ENCODE measurements at places on chromosomes 3 and 15.

DNA sequence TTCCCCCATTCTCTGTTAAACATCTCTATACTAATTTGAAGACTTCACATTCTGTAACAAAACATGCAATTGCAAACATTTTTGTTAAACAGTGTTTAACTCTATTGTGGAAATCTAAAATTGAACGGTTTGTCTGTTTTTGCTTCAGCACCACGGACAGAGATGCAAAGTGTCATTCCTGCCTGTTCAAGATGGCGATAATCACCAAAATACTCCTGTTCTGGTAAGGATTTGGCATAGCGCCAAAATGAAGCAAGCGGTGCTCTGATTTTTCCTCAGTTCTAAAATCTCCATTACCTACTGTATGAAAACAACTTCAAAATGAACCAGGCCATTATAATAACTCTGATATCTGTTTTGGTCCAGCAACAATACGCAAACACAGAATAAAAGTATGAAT, 129.7 kb upstream of the TUSC7 start:
- DNase-seq, result no peak

GRCh38 chr3:179726075-179726699, 73.3 kb downstream of the USP13 start:
- no peak for DNase-seq

- no peak for DNase-seq
Measured at GRCh38 chr15:68781217-68781616, 39.5 kb downstream of the ANP32A start.

GRCh38 chr3:169394316-169394715, 269.2 kb downstream of the MECOM start:
- DNase-seq, result no peak

- DNase-seq, result no peak
Measured at GRCh38 chr3:67311440-67311839, 313.3 kb downstream of the KBTBD8 start.

DNA sequence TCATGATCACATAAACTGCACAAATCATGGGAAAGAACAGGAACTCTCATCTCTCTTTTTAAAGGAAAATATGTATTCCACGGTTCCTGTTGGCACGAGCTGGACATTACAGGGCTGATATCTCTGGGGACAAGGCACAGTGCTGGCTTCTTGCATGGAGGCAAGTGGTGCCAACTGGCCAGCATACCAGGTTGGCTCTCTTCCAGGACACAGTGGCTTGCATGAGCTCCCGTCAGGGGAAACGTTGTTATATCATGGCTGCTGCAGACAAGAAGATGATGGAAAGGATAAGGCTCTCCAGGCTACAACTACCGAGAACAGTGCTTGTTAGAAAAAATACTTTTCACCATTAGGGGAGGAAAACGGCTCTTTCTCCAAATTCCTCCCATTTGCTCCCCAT, 283.9 kb downstream of the RORA start:
- DNase-seq, result no peak

DNA sequence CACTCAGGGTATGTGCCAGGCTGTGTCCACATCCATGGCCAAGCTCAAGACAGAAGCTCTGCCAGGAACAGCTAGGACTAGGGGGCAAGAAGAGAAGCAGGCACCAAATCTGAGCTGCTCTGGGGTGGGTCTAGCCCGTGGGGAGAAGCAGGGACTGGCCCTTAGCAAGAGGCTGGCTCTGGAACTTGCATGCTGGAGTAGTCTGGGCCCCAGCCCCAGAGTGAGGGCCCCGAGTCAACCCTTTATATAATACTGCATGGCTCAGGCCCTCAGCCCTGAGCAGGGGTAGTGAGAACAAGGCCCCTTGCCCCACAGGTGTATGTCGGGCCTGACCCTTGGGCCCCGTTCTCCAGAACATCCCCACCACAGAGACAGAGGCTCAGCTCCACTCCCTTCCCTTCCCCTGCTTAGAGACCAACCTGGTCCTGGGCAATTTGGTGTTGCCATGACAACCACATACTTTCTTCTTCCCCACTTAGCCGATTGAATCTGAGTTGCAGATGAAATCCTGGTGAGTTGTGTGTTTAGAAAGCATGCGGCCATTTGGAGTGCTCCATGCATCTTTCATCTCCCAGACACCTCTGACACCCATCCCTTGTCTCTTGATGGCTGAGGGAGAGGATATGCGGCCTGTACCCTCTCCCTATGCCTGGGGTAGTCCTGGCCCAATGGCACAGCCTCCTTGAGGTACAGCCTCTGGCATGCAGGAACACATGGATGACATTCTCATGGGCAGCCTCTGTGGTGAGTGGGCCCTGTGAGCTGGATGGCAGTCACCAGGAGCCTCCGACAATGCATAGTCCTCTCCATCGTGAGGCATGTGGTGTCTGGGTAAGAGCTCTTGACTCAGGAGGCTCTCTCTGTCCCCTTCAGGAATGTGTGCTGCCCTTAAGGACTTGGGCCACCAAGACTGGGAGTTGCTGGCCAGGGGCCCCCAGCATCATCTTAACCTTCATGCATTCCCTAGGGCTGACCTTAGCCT, 29.2 kb upstream of the SFMBT1 start:
- no peak for DNase-seq

DNA sequence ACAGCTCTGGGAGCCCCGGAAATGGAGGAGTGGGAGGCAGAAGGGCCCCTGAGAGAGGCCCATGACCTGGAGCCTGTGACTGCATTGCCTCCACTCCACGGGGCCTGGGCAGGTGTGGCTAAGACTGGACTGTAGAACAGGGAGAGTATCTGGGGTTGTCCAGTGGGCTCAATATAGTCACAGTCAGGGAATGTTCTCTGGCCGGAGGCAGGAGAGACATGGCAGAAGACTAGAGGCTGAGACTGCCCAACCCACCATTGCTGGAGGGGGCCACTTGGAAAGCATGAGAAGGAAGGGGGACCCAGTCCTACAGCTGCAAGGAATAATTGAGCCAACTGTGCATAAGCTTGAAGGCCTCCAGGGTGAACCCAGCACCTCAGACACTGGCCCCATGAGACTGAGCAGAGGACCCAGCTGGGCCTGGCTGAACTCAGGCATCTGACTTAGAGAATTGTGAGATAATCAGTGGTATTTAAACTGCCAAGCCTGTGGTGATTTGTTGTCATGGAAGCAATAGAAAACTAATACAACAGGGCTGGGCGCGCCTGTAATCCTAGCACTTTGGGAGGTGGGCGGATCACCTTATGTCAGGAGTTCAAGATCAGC, 33.1 kb downstream of the NIPA2 start:
- DNase-seq, result no peak

- DNase-seq, result no peak
Measured at GRCh38 chr3:50028346-50028745, 60.4 kb upstream of the RBM5 start.

DNA sequence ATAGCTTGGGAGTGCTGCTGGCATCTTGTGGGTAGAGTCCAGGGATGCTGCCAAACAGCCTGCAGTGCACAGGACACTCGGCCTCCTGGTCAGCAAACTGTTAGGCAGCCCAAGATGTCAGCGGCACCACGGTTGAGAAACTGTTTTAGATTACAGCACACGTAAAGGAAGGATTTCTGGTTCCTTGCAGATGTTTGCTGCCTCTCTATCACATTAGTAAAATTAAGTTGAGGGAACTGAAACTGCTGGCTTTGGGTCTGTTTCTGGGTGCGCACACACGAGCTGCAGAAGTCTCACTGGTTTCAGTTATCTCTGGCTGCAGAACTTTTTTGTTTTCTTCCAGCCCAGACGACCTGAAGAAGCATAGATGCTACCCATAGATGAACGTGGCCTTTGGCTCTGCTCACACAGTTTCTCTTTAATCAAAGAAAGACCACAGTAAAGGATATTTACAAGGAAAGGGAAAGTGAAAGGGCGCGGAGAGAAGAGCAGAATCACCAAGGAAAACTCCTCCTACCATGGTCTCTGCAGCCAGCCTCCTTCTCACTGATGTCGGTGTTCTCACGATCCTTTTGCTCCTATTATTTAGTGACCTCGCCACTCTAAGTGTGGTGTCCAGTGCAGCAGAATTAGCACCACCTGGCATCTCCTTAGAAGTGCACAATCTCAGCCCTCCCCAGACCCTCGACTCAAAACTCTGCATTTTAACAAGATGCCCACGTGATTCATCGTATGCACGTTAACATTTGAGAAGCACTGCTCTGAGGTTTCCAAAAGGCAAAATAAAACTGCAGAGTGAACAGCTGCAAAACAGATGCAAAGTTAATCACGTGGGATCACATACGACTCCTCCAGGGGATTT, 50.6 kb upstream of the AKAP13 start:
- no peak for DNase-seq

DNA sequence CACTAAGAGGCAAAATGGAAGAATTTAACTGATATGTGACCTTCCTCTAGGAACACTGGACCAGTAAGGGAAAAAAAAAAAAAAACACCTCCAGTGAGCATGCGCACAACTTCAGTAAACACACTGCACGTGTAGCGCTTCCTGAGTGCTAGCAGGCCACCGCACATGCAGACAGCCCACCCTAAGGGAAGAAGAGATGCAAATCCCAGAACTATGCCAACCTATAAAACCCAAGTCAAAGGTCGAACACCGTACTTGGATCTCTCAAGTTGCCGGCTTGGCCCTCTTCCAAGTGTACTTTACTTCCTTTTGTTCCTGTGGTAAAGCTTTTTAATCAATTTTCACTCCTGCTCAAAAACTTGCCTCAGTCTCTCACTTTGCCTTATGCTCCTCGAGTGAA, 64.5 kb upstream of the CADPS start:
- DNase-seq, result no peak

DNA sequence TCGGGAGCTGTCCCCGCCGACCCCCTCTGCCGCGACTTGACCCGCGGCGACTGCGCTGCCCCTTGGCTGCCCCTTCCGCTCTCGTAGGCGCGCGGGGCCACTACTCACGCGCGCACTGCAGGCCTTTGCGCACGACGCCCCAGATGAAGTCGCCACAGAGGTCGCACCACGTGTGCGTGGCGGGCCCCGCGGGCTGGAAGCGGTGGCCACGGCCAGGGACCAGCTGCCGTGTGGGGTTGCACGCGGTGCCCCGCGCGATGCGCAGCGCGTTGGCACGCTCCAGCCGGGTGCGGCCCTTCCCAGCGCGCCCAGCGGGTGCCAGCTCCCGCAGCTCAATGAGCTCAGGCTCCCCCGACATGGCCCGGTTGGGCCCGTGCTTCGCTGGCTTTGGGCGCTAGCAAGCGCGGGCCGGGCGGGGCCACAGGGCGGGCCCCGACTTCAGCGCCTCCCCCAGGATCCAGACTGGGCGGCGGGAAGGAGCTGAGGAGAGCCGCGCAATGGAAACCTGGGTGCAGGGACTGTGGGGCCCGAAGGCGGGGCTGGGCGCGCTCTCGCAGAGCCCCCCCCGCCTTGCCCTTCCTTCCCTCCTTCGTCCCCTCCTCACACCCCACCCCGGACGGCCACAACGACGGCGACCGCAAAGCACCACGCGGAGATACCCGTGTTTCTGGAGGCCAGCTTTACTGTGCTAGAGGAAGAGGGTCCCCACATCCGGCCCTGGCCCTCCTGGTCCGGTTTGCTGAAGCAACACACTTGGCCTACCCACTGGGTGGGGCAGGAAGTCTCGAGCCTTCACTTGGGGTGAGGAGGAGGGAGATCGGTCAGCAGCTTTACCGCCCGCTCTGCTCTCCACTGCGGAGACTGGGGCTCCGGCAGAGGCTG, at the start of gene RASSF1:
Gene RASSF1, minus strand, starts transcription at position 389 of the 882 bp plus-strand sequence. Its CDS starts 31 bp downstream, at position 358.
- DNase-seq, result peak; percentile 62

- DNase-seq, result no peak
Measured at GRCh38 chr3:188345223-188345622, 191.3 kb downstream of the LPP start.

- DNase-seq, result no peak
Measured at GRCh38 chr3:135238236-135238830, 443.3 kb downstream of the EPHB1 start.

DNA sequence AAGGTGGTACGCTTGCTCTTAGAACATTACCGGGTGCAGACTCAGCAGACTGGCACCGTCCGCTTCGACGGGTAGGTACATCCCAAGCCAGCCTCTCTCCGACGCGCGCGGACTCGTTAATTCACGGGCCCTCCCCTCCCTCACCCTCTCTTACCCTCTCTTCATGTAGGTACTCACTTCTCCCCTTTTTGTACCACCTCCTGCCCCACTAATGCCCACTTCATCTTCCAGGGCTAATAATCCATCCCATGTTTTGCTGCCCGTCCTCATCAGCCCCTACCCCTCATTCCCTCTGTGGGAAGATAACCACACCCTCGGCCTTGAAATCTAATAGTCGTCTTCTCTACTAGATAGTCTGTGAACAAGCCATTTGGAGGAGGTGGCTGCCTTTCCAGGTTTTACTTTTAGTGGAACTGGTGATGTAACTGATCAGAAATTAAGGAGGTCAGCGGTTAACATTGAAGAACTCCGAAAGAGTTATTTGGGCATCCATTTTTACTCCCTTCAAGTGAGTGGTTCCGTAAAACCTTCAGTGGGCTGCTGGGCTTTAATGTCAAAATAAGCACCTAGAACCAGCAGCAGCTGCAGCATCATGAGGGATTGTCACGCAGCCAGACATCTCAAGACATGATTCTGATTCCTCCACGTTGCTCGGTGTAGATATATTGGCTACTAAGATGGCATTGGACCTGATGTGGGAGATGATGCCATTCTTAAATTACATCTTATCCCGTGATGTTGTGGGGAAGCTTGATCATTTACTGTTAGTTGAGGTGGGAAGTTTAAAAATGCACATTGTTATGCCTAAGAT, 1.3 kb downstream of the FEM1B start:
- DNase-seq, result no peak

DNA sequence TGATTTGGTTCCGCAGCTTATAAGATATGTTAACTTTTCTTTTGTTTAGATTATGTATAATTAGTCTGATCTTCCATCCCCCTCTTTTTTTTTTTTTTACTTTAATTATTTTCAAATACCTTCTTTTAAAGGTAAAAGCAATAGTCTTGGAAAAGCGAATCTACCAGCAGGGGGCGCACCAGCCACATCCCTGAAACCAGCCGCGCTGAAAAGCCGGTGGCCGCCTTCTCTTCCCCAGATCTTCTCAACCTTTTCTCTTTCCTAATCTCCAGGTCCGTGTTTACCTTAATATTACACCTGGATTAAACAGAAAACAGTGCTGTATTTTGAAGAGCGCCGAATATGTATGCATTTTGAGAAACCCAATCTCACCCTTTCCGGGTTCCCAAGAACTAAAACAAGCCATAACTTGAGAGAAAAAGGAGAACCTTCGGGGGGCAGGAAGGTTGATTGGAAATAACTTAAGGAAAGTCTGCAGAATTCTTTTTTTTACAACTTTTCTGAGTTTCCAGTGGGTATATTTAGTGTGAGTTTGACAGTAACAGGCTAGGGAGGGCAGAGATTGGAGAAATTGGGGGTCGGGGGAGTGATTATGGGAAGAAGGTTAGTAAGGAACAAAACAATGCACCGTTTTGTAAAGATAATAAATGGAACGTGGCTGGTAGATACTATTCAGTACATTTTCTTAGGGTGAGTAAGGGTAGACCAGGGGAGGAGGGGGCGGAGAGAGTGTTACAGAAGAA, 2.0 kb upstream of the SOX2 start:
- peak; percentile 39 for DNase-seq

- DNase-seq, result no peak
Measured at GRCh38 chr3:143902210-143902609, 53.9 kb upstream of the SLC9A9 start.

DNA sequence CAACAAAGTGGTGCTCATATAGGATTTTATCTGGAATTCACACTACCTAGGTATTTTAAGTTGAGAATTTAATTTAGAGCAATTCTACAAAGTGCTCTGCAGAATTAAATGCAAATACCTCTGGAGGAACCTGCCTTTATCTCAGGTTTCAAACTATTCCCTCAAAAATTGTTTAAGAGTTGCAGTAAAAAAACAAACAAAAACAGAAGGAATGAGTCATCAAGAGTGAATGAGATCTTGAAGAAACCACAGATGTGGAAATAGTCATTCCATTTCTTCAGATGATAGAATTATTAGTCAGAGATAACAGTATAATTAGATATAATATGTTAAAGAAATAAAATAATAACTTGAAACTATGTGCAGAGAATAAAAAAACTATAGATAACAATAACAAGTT, 80.8 kb upstream of the SCN5A start:
- DNase-seq, result no peak
